ENCODE measurements at places on chromosomes 2 and 18.

DNA sequence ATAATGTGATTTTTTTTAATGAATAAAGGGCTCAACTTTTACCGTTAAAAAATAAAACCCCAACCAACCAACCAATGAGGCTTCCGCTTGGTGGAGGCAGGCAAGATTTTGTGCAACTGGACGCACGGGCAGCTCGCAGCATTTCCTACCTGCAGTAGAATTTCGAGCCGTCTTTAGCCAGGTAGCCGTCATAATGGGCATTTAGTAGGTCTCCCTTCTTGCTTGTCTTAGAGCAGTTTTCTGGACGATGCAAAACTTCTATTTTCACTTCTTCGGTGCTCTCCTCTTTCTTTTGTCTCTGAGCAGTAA is 316 bp downstream of the FKBP7 start:
- DNase-seq = peak; percentile 9

- no peak for DNase-seq
These were observed 10.6 kb downstream of the PLCD4 start for GRCh38 chr2:218618102-218618860.

DNA sequence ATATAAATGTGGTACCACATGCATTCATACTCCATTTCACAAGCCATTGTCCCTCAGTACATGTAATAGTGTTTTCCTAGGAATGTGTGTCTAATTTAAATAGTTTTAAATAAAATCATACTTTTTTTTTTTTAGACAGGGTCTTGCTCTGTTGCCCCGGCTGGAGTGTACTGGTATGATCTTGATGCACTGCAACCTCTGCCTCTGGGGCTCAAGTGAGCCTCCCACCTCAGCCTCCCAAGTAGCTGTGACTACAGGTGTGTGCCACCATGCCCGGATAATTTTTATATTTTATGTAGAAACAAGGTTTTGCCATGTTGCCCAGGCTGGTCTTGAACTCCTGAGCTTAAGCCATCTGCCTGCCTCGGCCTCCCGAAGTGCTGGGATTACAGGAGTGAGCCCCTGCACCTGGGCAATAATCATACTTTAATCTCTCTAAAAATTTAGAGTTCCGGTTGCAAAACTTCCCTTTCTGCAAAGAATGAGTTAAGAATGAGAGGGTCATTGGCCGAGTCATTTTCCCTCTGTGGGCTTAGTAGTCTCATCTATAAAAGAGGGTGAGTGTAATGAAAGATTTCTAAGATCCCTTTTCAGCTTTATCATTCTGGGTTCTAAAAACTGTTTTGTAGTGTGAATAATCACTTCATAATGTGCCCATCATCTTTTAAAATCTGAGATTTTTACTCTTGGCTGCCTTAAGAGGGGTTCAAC is 116.0 kb upstream of the PELI1 start:
- DNase-seq = no peak

- peak; percentile 85 for DNase-seq
These were observed 217.1 kb downstream of the KLHL29 start for GRCh38 chr2:23602116-23602515.

DNA sequence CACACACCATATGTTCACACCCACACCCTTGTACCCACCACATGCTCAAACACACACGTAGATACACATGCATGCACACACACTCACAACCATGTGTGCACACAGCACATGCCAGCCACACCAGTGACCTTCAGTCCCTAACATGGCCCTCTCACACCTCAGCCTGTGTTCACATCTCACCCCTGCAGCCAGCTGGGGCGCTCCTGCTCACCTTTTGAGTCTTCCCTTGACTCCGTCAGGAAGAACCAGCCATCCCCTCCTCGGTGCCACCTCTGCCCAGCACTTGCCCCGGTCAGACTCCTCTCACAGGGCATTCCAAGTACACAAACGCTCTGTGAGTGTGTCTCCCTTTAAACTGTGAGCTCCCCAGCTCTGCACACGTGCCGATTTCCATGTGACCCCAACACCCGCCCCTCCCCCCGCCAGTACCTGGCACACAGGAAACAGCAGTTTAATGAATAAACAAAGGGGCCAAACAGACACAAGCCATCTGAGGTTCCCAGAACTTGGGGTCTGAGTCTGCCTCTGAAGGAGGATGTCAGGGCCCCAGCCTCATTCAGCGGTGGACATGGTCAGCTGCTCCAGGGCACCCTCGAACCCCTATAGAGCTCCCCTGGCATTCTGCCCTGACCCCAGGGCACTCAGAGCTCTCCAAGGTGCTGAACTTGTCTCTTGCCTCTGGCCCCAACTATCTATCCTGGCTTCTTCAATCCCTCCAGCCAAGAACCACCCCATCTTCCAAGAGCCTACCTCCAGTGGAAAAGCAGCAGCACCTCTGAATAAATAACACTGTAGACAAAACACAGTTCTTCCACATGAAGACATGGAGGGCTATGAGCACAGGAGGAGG is 252.9 kb downstream of the ATAD2B start:
- DNase-seq = no peak

All from fibroblast of skin of right quadriceps (primary cell).